ENCODE measurements at places on chromosomes 3 and 15.

GRCh38 chr15:78323693-78324092 lies 16.5 kb upstream of the CRABP1 start:
- no peak for DNase-seq

- no peak for DNase-seq
Observed at GRCh38 chr3:117285737-117286136, 576.2 kb downstream of the TUSC7 start.

DNA sequence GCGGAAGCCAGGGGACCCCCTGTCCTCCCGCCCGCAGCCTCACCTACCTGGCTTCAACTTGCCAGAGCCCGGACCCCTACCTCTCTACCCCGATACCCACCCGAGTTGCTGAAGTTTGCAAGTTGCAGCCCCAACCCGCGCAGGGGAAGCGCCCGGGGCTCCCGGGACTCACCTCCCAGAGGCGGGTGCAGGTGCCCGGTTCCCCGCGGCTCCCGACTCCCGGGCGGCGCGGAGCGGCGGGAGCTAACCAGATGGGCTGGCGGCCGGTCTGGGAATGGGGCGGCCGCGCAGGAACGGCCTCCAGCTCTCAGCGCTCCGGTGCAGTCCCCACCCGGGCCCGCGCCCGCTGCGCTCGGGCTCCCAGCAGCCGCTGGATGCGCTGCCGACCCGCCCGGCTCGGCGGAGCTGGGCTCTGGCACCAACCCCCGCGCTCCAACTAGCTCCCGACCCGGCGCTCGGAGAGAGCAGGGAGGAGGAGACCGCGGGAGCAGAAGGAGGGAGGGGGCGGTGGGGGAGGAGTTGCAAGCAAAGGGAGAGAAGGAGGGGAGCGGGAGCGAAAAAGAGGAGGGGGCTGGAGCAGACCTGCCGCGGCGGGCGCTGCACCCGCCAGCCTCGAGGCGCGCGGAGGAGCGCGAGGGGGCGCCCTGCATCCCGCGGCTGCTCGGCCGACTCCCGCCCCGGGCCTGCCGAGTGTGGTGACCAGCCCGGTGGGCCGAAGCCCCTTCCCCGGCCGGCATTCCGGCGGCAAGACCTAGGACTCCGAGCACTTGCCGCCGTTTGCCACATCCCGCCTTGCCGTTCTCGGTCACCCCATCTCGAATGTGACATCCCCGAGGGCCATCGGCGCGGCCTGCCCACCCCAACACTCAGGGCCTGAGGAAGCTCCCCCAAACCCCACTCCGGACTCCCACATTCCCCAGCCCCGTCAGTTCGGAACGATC lies at the start of gene SEMA5B:
SEMA5B (minus strand) TSS at position 472 of the 941 bp plus-strand sequence. CDS start 66,500 bp downstream, outside the sequence.
- peak; percentile 65 for DNase-seq

DNA sequence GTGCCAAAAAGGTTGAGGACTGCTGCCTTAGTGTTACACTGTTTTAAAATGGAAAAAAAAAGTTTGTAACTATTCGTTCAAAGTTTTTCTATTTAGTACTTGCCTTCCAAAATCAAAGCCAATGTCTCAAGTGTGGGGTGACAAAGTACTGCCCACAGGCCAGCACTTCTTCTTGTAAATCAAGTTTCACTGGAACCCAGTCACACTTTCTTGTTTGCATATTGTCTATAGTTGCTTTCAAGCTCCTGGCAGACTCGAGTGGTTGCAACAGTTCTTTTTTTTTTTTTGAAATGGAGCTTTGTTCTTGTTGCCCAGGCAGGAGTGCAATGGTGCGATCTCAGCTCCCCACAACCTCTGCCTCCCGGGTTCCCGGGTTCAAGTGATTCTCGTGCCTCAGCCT lies 75.3 kb upstream of the RPL35A start:
- no peak for DNase-seq

DNA sequence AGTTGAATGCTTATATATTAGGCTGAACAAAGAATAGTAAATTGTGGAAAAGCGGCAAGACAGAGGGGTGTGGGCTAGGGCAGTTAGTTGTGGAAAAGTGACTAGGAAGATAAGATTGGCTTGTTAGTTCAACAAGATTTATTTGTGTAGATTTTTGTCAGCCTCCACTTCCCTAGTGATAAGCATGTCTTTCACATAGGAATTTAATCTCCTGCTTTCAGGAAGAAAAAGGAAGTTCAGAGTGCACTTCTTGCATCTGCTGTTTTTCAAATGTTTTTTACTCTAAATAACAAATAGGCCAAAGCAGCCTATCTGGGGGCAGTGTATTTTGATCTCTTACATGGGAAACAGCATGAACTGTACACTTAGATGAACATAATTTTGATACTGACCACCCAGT lies 919.9 kb downstream of the NAALADL2 start:
- DNase-seq, result no peak

DNA sequence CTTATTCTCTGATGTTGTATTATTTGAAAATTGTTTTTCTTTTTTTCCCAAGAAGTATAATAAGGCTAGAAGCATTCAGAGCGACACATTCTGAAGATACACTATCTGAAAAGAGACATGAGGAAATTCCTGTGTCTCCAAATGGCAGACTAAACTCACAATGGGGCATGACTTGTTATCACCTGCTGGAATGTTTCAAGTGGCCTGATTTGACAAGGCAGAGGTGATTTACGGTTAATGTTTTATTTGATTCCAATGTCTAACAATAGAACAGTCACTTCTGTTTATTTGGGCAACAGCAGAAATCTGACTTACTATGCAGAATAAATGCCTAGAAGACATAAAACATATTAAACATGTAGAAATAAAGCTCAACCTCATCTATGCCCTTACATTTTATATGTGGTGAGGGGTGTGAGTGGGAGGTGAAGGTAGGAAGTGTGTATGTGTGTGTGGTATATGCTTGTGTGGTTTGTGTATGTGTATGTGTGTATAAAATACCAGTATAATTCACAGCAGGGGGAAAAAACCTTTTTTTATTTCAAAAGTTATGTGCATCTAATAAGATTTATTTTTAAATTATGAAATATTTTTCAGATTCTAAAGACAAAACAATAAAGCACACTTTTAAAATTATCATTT lies 1051.7 kb downstream of the ROBO2 start:
- no peak for DNase-seq
